Activated T-helper 9 cell treated with anti-CD3 and anti-CD28 coated beads, Interleukin-2, amount 50 U/mL, for 16 hours (primary cell): ENCODE measurements at places on chromosomes 1 and 21.

DNA sequence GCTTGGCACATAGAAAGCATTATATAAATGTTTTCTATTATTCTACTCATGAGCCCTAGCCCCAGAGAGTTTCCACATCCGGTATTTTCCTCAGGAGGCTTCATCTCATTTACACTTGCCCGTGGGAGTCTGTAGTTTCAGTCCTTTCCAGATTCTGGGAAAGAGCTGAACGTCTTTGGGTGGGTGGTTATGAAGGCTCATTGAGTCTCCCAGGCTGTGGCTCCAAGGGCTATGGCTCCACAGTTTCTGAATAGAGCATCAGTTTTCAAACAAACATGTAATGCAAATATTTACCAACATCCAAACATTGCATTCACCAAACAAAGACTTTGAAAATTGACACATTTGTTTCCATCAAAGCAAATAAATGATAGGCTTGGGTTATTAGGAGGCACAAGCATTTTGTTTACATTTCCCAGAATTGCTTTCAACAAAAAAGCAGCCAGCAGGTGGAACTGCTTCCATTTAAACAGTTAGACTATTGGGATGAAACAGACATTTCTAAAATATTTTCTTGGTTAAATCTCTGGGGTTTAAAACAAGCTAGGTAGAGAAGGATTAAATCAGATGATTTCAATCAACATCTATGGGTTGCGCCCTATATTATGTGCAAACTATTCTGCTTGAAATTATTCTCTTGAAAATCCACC, 1.3 kb upstream of the LEMD1 start:
- no peak for DNase-seq

- DNase-seq: no peak
These were observed 1.1 kb downstream of the KCND3 start for GRCh38 chr1:111988377-111988742.

- no peak for DNase-seq
These were observed 32.6 kb upstream of the RGS8 start for GRCh38 chr1:182716740-182717720.

DNA sequence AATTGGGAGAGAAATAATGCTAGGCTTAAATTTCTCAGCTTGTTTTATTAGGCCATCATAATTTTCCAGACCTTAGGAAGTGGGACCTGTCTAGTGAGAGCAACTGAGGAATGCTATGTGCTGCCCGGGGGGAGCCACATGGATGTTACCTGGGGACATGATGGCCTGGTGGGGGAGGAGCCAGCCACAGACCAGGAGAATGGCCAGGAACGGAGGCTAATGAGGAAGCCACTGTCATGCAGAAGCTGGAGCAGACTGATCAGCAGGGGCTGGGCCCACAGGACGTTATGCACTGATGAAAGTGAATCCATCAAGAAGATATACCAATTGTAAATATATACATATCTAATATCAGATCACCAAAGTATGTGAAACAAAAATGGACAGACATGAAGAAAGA, 4.6 kb upstream of the KRTAP10-1 start:
- DNase-seq: no peak

GRCh38 chr1:229058729-229059128, 212.2 kb upstream of the RAB4A start:
- DNase-seq: no peak

- no peak for DNase-seq
These were observed 15.7 kb upstream of the ANGPTL1 start for GRCh38 chr1:178886551-178886950.

GRCh38 chr1:47515164-47515789, 77.4 kb downstream of the FOXD2 start:
- DNase-seq: no peak

GRCh38 chr1:232378266-232379062, 251.5 kb downstream of the SIPA1L2 start:
- DNase-seq: no peak

DNA sequence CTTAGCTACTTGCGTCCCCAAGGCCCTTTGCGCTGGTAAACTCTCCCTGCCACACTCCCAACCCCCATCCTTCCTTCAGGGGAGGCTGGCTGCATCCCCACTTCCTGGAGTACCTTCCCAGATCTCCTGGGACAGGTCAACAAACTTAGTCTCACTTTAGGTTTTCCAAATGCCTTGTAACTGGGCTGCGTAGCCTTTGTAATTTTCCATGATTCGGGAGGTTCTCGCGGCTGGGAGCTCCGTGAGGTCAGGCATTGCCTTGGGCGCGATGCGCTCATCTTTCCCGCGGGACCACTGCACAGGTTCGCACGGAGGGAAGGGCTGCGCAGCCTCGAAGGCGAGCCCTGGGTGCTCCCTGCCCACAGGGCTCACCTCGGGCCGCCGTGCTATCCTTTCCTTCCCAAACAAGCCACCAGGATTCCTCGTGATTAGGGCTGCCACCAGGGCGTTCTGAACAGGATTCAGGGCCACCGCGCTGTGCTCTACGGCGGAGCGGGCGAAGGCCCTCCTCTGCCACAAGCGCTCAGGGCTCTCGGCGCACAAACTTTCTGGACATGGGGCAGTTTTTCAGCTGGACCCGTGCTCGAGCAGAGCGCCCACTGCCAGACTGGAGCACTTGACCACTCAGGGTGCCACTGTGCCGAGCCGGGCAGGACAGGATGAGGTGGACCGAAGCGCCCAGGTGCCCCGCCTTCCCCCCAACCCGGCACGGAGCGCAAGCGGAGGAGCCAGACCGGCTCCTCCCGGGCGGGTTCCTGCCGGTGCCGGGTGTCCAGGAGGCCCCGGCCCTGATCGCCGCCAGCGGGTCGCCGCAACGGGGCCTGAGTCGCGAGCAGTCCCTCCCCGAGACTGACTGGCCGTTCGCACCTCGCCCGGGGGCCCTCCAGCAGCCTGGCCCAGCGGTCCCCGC, 1.1 kb downstream of the TMPRSS2 start:
- no peak for DNase-seq

DNA sequence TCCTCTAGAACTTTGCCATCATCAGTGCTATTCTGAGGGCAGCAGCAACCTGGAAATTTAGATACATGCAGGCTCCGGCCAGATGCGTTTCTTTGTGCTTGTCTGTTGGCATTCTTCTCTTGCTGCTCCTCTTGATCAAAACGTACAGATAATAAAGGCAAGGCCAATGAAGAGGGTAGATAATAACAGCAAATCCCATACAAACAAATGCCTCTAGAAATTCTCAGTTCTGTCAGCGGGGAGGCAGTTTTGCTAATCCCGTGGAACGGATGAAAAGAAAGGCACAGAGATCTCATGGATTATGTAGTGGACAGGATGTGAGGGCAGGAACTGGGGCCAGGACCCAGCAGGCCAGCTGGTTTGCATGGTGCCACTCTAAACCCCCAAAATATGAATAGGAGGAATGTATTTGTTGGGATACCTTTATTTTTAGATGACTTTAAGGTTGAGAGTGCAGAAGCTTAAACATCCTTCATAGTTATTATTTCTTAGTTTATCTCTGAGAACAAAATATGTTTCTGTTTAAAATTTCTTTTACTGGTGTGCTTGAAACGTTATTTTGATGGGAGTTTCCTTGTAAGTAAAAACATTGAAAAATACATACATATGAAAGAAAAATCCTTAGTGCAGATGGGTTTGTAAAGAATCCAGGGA, 1.5 kb downstream of the ITSN1 start:
- no peak for DNase-seq

GRCh38 chr1:30750731-30751291, 6.8 kb downstream of the LAPTM5 start:
- DNase-seq: no peak

- no peak for DNase-seq
These were observed 41.3 kb downstream of the CYP2J2 start for GRCh38 chr1:59885160-59885832.

DNA sequence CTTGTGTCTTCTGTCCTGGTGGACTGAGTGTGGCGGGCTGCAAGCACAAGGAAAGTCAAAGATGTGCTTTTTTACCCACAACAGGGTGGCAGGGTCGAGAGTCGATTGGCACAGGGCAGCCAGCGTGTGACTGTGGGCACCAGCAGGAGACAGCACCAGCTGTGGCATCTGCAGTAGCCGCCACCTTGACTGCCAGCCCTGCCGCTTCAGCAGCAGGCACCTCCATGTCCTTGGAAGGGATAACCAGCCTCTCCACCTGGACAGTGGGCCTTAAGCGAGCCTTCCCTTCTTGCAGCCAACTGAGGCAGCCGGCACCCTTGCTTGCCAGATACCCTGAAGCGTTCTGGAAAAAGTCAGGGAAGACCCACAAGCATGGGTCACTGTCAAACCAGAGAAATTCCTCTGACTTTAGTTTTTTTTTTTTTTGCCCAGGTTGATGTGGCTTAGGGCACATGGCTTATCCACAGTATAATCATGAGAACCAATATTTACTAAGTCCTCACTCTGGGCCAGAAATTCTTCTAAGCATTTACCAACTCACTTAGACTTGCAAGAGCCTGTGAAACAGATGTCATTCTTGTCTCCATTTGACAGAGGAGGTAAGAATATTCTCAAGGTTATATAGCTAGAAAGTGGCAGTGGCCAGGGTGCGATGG, 30.1 kb upstream of the PTGFRN start:
- no peak for DNase-seq

GRCh38 chr1:9606948-9607347, 18.2 kb downstream of the TMEM201 start:
- DNase-seq: no peak
